Tongue (tissue), 3 donors: ENCODE measurements at places on chromosomes 6 and 20. TPM values are rescaled to one million over a fixed set of nuclear protein-coding genes. Genes with fewer than 3 reads are reported as not detected.
A peak's percentile ranks its signal among the peaks of the same experiment; 100 is the strongest.

GRCh38 chr6:75202676-75203131, 3.1 kb downstream of the COL12A1 start:
- peak; percentile 31 for DNase-seq

GRCh38 chr6:138580801-138581200, 81.5 kb upstream of the NHSL1 start:
- no peak for DNase-seq

GRCh38 chr20:50720026-50720425, 11.4 kb upstream of the PARD6B start:
- DNase-seq, result no peak

DNA sequence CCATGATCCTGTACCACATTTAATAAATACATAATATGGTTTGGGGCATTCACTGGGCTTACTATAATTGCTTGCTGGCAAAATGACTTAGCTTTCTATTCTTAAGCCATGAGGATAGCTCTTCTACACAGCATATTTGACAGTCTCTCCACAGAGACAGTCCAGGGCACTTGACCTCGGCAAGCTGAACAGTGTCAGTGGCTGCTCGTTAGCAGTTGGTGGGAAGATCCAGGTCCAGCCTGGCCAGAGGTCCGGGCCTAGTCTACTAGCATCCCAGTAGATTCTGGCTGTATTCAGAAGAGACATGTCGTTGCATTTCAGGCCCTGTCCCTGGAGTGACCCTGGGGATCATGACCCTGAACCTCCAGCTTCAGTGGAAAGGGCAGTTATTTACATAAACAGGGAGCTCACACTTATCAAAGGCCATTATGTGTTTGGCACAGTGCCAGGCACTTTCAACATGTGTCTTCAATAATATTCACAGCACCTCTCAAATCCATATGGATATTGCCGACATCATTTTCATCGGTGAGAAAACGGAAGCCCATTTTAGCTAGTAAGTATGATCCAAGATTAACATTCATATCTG, 139.0 kb downstream of the IMPG1 start:
- no peak for DNase-seq

GRCh38 chr6:1164600-1164999, 147.3 kb upstream of the FOXQ1 start:
- DNase-seq, result no peak

- DNase-seq, result no peak
Observed at GRCh38 chr20:37885593-37886503, 17.1 kb upstream of the VSTM2L start.

GRCh38 chr6:158808442-158808833, 10.7 kb downstream of the EZR start:
- DNase-seq, result no peak

DNA sequence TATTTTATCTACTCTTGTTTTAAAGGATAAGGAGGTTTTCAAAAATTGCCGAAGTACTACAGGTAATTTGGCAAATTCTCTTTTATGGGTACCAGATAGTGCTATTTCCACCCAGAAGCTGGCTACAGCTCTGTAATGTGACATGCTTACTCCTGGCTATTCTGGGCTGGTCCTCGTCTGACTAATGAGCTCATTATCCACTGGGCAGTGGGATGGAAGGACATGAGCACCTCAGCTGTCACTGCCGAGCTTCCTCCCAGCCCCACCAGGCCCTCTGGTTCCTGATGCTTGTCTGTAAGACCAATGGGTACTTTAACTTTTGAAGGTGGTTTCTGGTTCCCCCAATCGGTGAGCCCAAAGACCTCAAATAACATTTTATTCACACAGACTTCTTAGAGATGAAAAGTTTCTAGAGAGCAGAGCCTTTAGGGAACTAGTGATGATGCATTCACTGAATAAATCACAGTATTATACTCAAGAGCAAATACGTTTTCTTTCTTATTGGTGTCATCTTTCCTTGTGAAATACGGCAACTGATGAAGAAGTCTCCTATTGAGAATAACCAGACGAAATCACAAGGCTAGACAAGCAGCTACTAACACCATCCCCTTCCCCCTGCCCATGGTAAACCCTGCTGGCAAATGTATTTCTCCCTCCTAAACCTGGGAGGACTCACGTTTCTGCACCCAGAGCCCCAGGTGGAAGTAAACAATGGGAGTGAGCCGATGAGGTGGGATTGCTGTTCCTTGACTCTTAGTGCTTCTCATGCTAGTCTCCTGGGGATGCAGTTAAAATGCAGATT, 80.8 kb downstream of the SLC22A3 start:
- DNase-seq, result peak; percentile 53

GRCh38 chr6:25025248-25025918, 89.6 kb upstream of the RIPOR2 start:
- DNase-seq, result no peak

GRCh38 chr6:69732640-69733039, 64.2 kb downstream of the LMBRD1 start:
- peak; percentile 54 for DNase-seq

DNA sequence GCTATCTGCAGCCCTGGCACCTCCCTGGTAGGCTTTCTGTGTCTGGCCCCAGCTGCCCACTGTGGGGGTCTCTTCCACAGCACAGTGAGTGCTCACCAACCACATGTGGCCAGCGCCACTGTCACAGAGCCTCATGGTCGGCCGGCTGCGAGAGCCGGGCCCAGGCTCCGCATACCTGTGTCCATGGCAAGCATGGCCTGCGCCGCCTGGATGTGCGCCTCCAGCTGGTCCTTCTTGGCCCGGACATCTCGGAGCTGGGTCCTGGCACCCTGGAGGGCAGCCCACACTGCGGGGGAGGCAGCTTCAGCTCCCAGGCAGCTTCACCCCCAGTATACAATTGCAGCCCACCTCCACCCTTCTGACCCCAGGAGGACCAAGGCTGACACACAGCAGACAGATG, 13.0 kb downstream of the ADRM1 start:
- no peak for DNase-seq

DNA sequence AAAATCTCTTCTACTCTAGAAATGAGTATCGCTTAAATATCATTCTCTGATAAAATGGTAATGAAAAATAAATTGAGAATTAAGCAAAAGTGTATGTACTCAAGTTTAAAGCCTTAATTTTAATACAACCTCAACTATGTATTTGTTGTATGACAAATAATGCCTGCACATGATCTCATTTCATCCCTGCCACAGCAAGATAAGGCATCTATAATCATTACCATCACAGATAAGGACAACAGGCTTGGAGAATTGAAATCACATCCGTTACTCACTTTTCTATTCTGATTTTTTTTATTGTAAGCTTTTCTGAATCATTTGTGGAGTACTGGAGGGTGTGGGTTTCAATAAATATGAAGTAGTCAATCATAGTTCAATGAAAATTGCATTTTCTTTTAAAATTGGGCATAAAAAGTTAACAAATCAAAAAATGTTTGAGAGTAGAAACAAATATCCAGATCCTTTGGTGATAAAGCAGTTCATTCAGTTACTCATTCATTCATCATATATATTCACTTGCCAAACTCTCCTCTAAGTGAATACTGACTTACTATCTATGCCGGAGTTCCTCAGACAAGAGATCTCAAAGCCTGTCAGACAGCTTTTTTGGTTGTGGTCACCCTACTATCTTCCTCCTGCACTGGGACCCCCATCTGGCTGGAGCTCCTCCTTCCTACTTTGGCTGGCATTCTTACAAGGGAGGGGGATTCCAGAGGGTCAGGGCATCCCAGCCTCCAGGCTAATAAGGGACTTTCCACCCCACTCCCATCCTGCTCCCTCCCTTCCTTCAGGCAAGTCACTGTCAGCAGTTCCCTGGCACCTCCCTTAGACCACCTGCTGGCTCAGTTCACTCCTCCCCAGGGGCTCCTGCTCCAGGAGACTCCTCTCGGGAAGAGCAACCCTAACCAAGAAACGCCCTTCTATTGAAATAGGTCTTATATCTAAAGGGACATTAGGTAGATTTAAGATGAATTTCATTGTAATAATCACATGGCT, 118.6 kb downstream of the OGFRL1 start:
- DNase-seq, result no peak

- peak; percentile 82 for DNase-seq
Observed at GRCh38 chr6:155493694-155494143, 38.1 kb upstream of the NOX3 start.

- DNase-seq, result no peak
Observed at GRCh38 chr6:36023996-36024795, at the start of gene SLC26A8. Gene SLC26A8, minus strand, starts transcription at chr6:36024641. Its CDS starts 4,934 bp downstream, at chr6:36019707.

- DNase-seq, result no peak
Observed at GRCh38 chr6:71330501-71330900, 41.9 kb downstream of the OGFRL1 start.

GRCh38 chr6:161575523-161576254, 301.8 kb upstream of the AGPAT4 start:
- peak; percentile 12 for DNase-seq

- DNase-seq, result no peak
Observed at GRCh38 chr6:45722876-45723275, 292.8 kb downstream of the CLIC5 start.

GRCh38 chr6:108127826-108128225, 38.0 kb upstream of the NR2E1 start:
- DNase-seq, result no peak

- no peak for DNase-seq
Observed at GRCh38 chr6:11522812-11523605, 14.5 kb upstream of the TMEM170B start.

- no peak for DNase-seq
Observed at GRCh38 chr20:38601216-38602184, at the start of gene ARHGAP40. Gene ARHGAP40, plus strand, starts transcription at chr20:38601809.

DNA sequence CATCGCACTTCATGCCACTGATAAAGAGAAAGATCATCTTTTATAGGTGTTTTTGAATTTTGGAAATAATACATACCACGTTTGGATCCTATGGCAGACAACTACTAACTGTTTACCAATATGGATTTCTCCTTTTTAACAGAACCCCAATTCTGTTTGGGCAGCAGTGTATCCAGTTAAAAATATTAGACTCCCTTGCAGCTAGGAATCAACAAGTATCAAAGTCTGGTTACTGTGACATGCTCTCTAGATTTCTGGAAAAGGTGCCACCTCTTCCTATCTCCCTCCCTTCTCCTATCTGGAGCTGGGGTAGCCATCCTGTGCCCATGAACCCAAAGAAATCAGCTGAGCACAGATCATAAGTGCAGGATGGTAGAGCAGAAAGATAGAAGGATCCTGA, 54.1 kb upstream of the DTNBP1 start:
- no peak for DNase-seq

GRCh38 chr6:158033751-158034702, 52.4 kb downstream of the SYNJ2 start:
- no peak for DNase-seq

DNA sequence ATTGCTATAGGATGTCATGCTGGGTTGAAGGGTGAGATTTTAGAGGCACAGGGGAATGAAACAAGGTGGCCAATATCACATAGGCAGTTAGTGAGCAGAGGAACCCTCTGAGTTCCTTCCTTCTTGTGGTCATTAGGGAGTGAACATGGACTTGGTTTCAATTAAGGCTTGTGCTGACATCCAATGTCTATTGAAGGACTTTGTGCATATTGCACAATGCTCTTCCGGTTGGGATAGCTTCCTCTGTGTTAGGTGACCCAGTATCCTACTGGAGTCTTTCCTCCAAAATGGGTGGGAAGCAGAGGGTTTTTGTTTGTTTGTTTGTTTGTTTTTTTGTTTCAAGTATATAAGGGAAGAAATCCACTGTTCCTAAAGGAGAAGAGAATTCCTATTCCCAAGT, 98.5 kb downstream of the HDGFL1 start:
- DNase-seq, result no peak

The IL17F gene
- total RNA-seq, result not detected

The TRAPPC3L gene
- total RNA-seq, result 0.31 TPM

The NCOA7 gene
- total RNA-seq, result 28.8 TPM
